Ammon's horn (tissue), 1 donor: ENCODE measurements at places on chromosomes 7 and 10.

GRCh38 chr10:46514431-46514861, 42.0 kb downstream of the GPRIN2 start:
- no peak for DNase-seq

DNA sequence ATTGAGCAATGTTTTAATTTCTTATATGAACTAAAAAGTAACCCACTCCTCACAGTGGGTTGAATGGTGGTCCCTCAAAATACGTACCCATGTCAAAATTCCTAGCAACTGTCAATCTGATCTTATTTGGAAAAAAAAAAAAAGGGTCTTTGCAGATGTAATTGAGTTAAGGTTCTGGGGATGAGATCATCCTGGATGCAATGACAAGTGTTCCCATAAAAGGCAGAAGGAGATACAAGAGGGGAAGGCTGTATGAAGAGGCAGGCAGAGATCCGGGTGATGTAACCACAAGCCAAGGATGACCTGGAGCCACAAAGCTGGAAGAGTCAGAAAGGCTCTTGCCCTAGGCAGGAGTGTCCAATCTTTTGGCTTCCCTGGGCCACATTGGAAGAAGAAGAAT, 516.3 kb upstream of the MKI67 start:
- no peak for DNase-seq

GRCh38 chr7:157269341-157270059, 67.3 kb upstream of the DNAJB6 start:
- no peak for DNase-seq

- peak; percentile 61 for DNase-seq
Measured at GRCh38 chr7:66642186-66642585, 13.5 kb downstream of the KCTD7 start.

- DNase-seq: no peak
Measured at GRCh38 chr10:35576730-35577129, 28.4 kb upstream of the GJD4 start.

GRCh38 chr7:155490697-155491628, 33.0 kb downstream of the EN2 start:
- DNase-seq: peak; percentile 25

DNA sequence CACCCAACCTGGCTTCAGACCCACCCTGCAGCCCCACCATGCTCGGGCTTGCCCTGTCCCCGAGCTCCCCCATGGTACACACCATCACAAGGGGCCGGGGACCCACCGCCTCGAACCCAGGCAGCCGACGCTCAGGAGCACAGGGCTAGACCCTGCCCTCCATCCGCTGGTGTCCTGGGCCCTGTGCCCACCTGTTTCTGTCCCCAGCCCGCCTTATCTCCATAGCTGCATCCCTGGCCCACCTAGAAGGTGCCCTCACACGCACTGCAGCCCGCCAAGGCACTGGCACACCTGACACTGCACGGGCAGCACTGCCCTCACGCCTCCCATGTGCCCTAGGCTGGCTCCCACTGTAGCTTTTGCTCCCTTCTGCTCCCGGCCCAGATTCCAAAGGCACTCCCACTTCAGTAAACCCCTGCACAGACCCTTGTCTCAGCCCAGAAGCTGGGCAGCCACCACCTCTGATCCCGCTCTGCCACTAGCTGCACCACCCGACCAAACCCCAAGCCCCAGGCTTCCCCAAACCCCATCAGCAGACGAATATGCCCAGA, 17.1 kb downstream of the YKT6 start:
- DNase-seq: no peak

DNA sequence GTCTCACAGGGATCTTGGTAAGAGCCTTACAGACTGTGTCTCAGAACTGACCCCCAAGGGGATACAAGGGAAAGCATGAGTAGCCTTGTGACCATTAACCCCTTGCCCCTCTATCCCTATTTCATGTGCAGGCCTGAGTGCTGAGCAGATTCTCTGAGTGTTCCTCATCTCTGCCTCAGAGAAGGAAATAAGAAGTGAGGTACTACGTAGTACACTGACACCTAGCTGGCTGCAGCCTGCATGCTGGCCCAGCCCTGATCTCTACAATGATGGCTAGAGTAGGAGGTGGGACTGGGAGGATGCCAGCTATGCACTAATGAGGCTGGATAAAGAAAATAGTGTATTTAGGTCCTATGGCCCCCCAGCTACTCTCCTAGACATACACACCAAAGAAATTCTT, 174.9 kb upstream of the HPS1 start:
- no peak for DNase-seq

- no peak for DNase-seq
Measured at GRCh38 chr10:78359640-78360091, 326.0 kb downstream of the RPS24 start.

DNA sequence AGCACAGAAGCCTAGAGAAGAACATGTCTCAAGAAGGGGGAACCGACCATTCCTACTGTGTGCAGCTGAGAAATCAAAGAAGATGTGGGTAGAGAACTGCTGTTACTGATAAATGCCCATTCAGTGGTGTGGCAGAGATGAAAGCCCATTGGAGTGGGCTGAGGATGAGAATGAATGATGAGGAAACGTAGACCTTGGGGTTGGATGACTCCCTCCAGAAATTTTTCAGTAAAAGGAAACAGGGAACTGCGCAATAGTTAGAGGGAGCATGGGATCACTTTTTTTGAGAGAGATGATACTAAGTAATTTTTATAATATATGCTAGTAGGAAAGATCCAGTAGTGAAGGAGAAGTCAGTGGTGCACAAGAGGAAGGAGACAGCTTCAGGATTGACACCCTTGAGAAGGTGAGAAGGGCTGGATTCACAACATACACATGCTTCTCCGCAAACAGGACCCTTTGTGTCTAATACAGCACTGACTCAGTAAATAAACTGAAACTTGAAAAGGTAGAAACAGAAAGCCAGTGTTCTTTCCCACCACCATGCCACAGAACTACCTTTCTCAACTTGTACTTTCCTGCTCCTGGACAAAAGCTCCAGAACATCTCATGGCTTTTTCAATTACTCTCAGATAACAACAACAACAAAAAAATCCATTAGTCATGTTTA, 104.7 kb upstream of the IL6 start:
- DNase-seq: no peak

DNA sequence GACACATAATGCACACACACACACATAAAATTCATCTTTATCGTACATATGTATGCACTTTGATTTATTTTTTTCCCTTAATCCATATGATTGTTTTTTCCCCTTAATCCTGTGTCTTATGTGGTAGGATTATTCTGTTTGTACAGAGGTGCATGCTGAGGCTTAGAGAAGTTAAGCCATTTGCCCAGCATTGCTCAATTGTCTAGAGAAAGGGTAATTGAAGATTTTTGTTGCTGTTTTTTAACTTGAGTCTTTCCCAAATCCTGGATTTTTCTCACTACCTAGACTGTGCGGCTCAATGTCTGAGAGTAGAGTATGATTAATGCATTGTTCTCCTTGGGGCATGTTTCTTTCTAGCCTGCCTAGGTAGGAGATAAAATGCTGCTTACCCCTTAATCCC, 35.0 kb downstream of the WBP1L start:
- no peak for DNase-seq

GRCh38 chr10:4541292-4541691, 284.7 kb upstream of the AKR1E2 start:
- no peak for DNase-seq

- no peak for DNase-seq
Measured at GRCh38 chr7:34720289-34720688, 62.3 kb downstream of the NPSR1 start.

GRCh38 chr7:80151274-80151665, 16.6 kb downstream of the GNAI1 start:
- no peak for DNase-seq

GRCh38 chr10:116866066-116866465, 16.8 kb downstream of the ENO4 start:
- no peak for DNase-seq

- peak; percentile 55 for DNase-seq
Measured at GRCh38 chr10:6621536-6621935, 41.5 kb upstream of the PRKCQ start.

GRCh38 chr10:95482501-95483233, 78.5 kb downstream of the SORBS1 start:
- no peak for DNase-seq

DNA sequence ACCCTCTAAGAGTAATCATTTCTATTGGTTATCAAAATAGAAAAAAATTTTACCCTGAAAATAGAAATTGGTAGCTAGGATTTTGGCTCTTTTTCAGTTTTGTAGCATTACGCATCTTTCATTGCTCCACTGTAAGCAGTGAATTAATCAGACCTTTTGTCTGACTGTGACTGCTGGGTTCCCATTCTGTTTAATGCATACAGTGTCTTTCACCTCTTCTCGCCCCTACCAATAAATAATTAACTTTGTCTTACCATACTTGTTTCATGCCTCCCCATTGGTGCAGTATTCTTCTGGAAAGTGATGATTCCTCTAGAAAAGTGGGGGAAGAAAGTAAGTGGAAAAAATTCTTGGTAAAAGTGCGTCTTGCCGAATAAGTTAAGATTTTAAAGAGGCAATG, 73.2 kb downstream of the AP3M1 start:
- DNase-seq: no peak

DNA sequence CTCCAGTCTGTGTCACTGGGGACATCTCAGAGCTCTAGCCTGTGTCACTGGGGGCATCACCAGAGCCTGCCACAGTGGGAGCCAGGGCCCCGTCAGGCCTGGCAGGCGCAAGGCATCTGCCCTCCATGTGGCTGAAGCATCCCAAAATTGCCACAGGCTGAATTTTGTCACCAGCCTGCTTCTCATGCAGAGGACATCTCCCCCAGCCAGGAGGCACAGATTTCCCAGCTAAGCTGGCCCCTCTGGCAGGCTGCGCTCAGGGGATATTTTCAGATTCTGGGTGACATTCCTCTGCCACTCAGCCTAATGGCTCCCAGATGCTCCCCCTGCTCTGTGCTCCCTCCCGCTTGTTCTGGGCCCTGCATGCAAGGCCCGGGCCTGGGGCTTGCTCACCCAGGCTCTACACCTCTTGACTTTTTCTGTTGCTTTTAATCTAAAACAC, 64.6 kb downstream of the COL13A1 start:
- DNase-seq: no peak

- DNase-seq: no peak
Measured at GRCh38 chr10:18044976-18045720, 93.4 kb downstream of the SLC39A12 start.

GRCh38 chr10:21402606-21403083, 122.8 kb downstream of the SKIDA1 start:
- no peak for DNase-seq

DNA sequence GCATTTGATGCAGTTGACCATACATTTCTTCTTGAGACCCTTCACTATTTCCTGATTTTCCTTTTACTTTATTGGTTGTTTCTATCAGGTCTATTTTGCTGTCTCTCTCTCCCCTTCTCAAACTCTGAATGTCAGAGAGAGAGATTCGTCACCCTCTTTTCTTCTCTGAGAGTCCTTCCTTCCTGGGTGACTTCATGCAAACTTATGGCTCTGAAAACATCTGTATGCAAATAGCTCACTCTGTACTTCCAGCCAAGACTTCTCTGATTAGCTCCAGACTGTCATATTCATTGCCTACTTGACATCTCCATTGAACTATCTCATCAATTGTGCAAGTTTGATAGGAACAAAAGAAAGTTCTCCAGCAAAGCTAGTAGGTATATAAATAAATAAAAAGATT, 191.7 kb upstream of the KLF6 start:
- DNase-seq: no peak

DNA sequence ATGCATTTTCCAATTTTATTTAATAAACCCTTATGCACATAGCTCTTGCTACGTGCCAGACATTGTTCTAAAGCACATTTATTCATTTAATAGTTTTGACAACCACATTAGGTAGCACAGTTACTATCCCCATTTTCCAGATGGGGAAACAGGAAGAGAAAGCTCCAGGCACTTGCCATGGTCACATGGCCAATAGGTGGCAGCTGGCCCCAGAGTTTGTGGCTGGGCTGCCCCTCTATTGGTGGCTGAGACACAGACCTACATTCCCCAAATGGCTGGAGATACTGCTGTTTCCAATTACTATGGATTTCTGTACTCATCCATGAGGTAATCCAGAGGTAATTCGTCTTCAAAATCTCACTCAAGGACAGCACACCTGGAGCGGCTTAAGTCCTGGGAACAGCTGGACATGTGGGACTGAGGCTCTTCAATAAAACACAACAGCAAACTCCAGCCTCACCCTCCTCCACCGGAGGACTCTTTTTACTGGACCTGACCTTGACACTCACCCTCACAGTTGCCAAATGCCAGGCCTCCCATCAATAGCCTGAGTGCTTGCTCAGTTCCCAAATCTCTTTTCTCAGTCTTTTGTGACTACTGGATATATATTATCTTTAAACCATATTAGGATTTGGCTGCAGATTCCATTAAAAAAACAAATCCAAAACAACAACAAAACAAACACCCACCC, 106.1 kb downstream of the CLEC2L start:
- DNase-seq: no peak

- no peak for DNase-seq
Measured at GRCh38 chr10:100790761-100791208, 45.4 kb downstream of the PAX2 start.

DNA sequence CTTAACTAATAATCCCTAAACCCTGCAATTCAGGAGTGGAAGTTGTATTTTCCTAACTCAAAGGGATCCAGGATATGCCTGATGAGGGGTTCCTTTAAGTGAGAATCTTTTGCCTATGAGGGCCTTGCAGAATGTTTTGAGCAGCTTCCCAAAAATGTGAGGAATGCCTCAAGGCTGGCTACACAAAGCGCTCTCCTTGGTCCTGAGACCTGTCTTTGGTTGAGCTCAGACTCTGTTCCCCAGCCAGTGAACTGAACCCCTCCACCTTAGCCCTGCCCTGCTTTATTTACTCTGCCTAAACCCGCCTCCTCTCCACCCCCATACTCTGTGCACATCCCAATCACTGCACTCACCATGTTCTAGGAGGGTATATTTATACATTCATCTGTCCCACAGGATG, 108.6 kb downstream of the NRCAM start:
- no peak for DNase-seq

DNA sequence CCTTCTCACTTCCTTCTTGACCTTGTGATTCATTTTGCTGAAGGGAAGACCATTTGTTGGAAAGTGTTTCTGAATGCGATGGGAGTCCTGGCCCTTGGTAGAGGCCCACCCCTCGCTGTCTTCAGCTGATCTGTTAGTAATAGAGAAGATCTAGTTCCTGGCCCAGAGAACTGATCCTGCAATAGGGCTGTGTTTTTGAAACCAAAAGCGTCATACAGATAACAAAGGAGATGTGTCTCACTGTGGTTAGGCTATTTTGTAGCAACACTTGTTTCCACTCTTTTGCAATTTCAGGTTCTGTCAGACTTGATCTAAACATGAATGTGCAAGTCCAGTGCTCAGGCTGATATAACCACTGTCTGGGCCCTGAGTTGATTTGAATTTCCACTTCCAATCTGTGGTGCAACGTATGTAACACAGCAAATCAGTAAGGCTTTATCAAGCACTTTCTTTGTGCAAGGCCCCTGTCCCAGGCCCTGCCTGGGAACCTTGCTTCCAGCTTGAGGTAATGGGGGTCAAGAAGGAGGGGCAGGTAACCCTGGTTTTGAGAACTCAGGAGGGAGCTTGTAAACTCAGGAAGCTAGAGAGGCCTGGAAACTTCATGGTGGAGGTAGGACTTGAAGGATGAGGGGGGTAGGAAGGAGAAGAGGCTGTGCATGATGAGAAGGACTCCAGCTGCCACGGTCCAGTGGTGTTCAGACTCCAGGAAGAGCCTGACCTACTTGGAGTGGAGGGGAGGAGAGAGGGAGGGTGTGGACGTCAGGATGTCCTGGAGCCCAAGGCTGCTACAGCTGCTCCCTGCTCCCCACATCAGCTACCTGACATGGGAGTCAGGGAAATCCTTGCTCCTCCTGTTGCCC, 42.2 kb upstream of the SRGN start:
- DNase-seq: peak; percentile 28
